ENCODE measurements at places on chromosomes 6 and 20.

DNA sequence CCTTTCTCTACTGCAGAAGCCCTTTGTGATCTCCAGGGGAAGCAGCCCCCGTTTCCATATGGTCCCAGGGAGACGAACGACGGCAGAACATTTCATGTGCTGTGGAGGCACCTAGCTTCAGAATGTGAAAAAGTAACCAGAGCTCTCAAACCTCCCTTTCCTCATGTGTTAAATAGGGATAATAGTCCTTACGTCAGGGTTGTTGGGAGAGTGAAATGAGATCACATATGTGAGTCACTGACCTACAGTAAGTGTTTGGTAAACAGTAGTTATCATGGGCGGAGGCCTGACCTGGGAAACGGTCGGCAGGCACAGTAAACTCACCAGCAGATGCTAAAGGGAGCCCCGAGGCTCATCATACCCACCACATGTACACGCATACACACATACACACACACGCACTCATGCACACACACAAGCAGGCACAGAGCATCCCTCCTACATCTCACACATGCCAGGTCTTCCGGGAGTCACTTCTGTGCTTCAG, 89.7 kb downstream of the LY86 start:
- H3K4me3 ChIP-seq, result no peak overlapping the region
- no peak overlapping the region for H3K27ac ChIP-seq
- H3K27me3 ChIP-seq, result no peaks in the 10 kb centered on the region
- no peak for DNase-seq
- peaks cover 16% of the 10 kb centered on the region for H3K4me1 ChIP-seq
- no peaks in the 10 kb centered on the region for H3K36me3 ChIP-seq

- no peaks in the 10 kb centered on the region for H3K4me1 ChIP-seq
- H3K27me3 ChIP-seq, result no peaks in the 10 kb centered on the region
- H3K4me3 ChIP-seq, result no peak overlapping the region
- no peak for DNase-seq
Measured at GRCh38 chr6:112251171-112251875, 3.0 kb downstream of the LAMA4 start.

GRCh38 chr20:52312132-52312729, 120.7 kb upstream of the ZFP64 start:
- peak; percentile 57 for DNase-seq
- peaks cover 8% of the 10 kb centered on the region for H3K27me3 ChIP-seq
- no peaks in the 10 kb centered on the region for H3K36me3 ChIP-seq
- H3K4me1 ChIP-seq, result no peaks in the 10 kb centered on the region
- H3K27ac ChIP-seq, result no peak overlapping the region

GRCh38 chr6:161139766-161140553, 133.9 kb downstream of the AGPAT4 start:
- H3K27ac ChIP-seq, result no peak overlapping the region
- no peak for DNase-seq
- H3K36me3 ChIP-seq, result peaks cover 17% of the 10 kb centered on the region
- no peaks in the 10 kb centered on the region for H3K4me1 ChIP-seq
- no peaks in the 10 kb centered on the region for H3K27me3 ChIP-seq

DNA sequence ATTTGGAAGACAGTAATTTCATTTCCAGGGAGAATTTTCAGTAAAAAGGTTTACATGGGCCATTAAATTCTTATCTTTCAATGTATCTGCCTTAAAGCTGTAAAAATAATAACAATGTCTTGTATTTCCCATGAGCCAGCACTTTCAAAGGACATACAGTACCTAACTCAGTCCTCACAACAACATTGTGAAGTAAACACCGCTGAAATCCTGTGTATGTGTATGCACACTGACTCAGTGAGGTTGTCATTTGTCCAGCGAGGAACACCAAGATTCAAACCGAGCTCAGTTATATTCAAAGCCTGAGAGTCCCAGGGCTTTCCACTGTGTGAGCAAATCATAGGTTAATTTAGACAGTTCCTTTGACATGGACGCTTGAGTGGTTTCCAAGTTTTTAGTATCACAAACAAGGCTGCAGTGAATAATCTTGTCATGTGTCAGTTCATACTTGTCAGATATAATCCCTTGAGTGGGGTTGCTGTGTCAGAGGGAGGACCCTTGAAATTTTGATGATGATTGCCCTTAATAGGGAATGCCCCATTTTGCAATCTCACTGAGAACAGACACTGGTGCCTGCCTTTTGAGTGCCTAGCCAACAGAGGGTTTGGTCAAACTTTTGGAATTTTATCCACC, 50.0 kb upstream of the SLC22A23 start:
- H3K27ac ChIP-seq, result no peak overlapping the region
- H3K4me1 ChIP-seq, result no peaks in the 10 kb centered on the region
- no peaks in the 10 kb centered on the region for H3K27me3 ChIP-seq
- no peak overlapping the region for H3K4me3 ChIP-seq
- no peaks in the 10 kb centered on the region for H3K36me3 ChIP-seq
- DNase-seq, result no peak

DNA sequence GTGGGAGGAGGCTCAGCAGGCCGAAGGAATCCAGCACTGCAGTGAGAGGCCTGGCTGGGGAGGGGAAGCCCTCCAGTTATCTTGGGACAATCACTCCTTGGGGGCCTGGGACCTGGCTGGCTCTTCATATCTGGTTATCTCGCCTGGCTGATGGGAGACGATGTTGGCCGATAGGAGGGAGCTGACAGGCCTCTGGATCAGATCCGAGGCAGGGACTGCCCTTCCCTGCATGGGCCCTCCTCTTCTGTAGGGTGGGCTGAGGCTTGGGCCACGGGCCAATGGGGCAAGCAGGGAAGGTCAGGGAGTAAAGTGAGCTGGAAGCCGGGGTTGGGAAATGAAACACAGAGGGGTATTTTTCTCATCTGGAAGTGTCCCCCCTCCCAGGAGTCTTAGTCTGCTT, 25.2 kb downstream of the MANBAL start:
- peaks cover 55% of the 10 kb centered on the region for H3K4me1 ChIP-seq
- H3K4me3 ChIP-seq, result no peak overlapping the region
- peaks cover 12% of the 10 kb centered on the region for H3K36me3 ChIP-seq
- DNase-seq, result no peak

- H3K27me3 ChIP-seq, result peaks cover 3% of the 10 kb centered on the region
- no peak overlapping the region for H3K4me3 ChIP-seq
- no peaks in the 10 kb centered on the region for H3K36me3 ChIP-seq
- H3K27ac ChIP-seq, result no peak overlapping the region
- DNase-seq, result no peak
Measured at GRCh38 chr6:131791476-131791875, 16.3 kb upstream of the ENPP1 start.

DNA sequence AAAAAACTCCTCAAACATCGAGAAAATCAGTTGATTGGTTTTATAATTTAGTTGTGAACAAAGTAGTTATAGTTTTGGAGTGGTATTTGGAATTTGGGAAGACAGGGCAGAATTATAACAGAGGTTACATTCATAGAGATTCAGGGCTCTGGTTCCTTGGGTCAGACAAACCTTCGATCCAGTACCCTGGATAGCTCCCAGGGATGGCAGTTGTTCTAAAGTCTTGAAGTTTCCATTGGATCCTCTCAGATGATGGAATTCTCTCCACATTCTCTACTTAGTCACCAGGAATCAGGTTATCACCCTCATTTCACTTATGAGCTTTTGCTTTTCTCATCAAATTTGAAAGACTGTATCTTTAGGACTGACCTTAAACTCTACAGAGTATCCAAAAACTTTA, 285.1 kb downstream of the CENPW start:
- DNase-seq, result no peak
- no peak overlapping the region for H3K4me3 ChIP-seq
- no peaks in the 10 kb centered on the region for H3K27me3 ChIP-seq
- H3K4me1 ChIP-seq, result no peaks in the 10 kb centered on the region
- H3K27ac ChIP-seq, result no peak overlapping the region

GRCh38 chr6:133275213-133275612, 34.1 kb downstream of the EYA4 start:
- H3K4me1 ChIP-seq, result no peaks in the 10 kb centered on the region
- DNase-seq, result no peak
- no peak overlapping the region for H3K27ac ChIP-seq
- H3K4me3 ChIP-seq, result no peak overlapping the region

GRCh38 chr6:30264743-30265142, 51.5 kb upstream of the TRIM26 start:
- no peaks in the 10 kb centered on the region for H3K27me3 ChIP-seq
- H3K4me3 ChIP-seq, result no peak overlapping the region
- H3K36me3 ChIP-seq, result peaks cover 2% of the 10 kb centered on the region
- no peaks in the 10 kb centered on the region for H3K4me1 ChIP-seq

DNA sequence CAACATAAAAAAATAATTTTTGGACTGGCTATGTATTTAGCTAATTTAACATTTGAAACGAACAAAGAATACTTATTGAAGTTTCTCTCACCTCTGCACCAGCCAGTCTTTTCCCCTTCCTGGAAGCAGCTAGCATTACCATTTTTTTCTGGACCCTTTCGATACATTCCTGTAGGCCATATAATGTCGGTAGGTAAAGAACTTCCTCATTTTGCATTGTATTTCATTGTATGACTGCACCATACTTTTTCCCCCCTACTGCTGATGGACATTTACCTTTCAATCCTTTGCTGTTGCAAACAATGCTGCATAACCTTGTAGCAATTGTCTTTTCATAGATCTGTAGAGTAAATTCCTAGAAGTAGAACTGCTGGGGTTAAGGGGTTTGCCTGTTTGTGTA, 17.6 kb downstream of the CBFA2T2 start:
- H3K4me3 ChIP-seq, result no peak overlapping the region
- peak; percentile 45 for DNase-seq
- H3K36me3 ChIP-seq, result no peaks in the 10 kb centered on the region
- H3K27ac ChIP-seq, result no peak overlapping the region
- no peaks in the 10 kb centered on the region for H3K27me3 ChIP-seq
- no peaks in the 10 kb centered on the region for H3K4me1 ChIP-seq

GRCh38 chr6:17577059-17577458, 23.0 kb upstream of the FAM8A1 start:
- no peaks in the 10 kb centered on the region for H3K4me1 ChIP-seq
- no peaks in the 10 kb centered on the region for H3K36me3 ChIP-seq
- no peak for DNase-seq
- H3K27me3 ChIP-seq, result no peaks in the 10 kb centered on the region
- H3K27ac ChIP-seq, result no peak overlapping the region

- H3K27me3 ChIP-seq, result no peaks in the 10 kb centered on the region
- DNase-seq, result peak; percentile 23
- peaks cover 4% of the 10 kb centered on the region for H3K36me3 ChIP-seq
- peaks cover 42% of the 10 kb centered on the region for H3K4me1 ChIP-seq
Measured at GRCh38 chr6:36914227-36914794, 28.6 kb downstream of the C6orf89 start.

Data from common myeloid progenitor, CD34-positive (primary cell).